ENCODE measurements at places on chromosomes 11 and 22.

GRCh38 chr22:39967996-39968972, 8.1 kb downstream of the TMA7B start:
- DNase-seq: no peak

GRCh38 chr11:73428699-73429098, 52.5 kb downstream of the RELT start:
- no peak for DNase-seq

GRCh38 chr11:68031144-68031464, 623 bp downstream of the NDUFS8 start:
- DNase-seq: no peak

DNA sequence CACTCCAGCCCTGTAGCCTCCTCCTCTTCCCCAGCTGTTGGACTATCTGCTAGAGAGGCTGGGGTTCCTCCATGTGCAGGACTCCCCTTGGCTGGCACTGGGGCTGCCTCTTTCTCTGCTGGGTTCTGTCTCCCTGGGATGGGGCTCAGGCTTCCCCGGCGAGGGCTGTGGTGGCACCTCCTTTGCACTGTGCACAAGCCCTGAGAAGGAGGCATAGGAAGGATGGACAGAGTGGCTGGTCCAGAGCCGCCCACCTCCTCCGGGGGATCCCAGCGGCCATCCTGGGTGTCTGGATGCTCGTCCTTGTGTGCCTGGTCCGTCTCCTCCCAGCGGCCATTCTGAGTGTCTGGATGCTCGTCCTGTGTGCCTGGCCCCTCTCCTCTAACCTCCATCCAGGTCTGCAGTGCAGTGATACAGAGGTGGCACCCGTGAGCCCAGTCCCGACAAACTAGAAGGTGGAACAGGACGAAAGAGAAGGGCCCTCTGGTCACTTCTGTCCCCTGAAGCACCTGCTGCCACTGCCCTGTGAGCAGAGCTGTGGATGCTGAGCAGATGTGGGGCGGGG, 633.7 kb downstream of the BRD1 start:
- no peak for DNase-seq

DNA sequence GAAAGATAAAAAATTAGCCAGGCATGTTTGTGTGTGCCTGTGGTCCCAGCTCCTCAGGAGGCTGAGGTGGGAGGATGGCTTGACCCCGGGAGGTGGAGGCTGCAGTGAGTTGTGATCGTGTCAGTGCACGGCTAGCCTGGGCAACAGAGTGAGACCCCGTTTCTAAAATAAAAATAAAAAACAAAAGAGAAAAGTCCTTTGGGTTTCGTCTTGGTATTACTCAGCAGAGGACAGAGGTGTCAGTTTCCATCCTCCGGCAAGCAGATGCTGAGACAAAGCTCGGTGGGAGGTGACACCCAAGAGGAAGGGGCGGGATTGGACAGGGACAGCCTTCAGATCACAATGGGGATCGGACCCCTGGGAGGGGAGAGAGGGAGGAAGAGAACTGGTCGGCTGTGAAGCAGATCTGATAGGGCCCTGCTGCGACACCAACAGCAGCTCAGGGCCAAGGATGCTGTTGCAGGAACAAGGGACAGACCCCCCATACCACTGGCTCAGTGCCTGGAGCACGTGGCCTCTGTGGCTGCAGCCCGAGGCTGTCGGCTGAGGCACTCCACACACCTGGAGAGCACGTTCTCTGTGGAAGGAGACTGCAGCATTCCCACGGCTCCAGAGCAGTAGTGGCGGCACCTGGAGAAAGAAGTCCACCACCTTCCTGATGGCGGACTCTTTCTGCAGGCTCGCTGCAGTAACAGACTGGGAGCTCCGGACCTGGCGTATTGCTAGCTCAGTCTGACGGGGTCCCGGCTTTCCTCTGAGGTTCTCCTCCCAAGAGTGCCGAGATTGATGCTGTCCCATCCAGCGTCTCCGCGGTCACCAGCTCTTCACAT, 5.2 kb upstream of the BID start:
- DNase-seq: peak; percentile 44

- DNase-seq: no peak
Measured at GRCh38 chr11:14905104-14906033, 13.3 kb upstream of the CYP2R1 start.

- no peak for DNase-seq
Measured at GRCh38 chr22:43153899-43154298, 2.5 kb downstream of the TSPO start.

- DNase-seq: no peak
Measured at GRCh38 chr22:34897126-34897525, 168.8 kb upstream of the ISX start.

- DNase-seq: no peak
Measured at GRCh38 chr11:133207995-133208394, 324.3 kb downstream of the OPCML start.

Data from NCI-H146 (cell line).